CD14-positive monocyte (primary cell): ENCODE measurements at places on chromosomes 1 and 21.

- H3K4me1 ChIP-seq, result peaks cover 13% of the 10 kb centered on the region
- H3K27ac ChIP-seq, result no peak overlapping the region
- peaks cover 92% of the 10 kb centered on the region for H3K36me3 ChIP-seq
- DNase-seq, result no peak
These were observed 18.5 kb upstream of the ATP13A2 start for GRCh38 chr1:17030206-17030605.

DNA sequence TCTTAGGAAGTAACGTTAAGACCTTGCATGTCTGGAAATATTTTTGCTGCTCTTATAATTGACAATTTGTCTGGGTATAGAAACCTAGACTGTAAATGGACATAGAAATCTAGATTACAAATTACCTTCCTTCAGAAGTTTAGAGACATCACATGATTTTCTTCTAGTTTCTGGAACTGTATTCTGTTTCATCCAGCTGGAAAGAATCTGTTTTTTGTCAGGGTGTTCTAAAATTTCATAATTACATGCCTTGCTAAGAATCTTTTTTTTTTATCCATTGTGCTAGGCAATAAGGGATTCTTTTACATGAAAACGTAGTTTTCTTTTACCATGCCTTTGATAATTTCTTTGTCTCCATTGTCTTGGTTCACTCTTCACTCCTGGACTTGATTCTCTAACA lies 20.7 kb upstream of the S100A7 start:
- DNase-seq, result no peak
- no peaks in the 10 kb centered on the region for H3K4me1 ChIP-seq
- no peaks in the 10 kb centered on the region for H3K36me3 ChIP-seq
- no peak overlapping the region for H3K4me3 ChIP-seq
- peaks cover 10% of the 10 kb centered on the region for H3K27me3 ChIP-seq
- no peak overlapping the region for H3K27ac ChIP-seq

GRCh38 chr1:147377263-147378246 lies 135.1 kb downstream of the CHD1L start:
- H3K27ac ChIP-seq, result no peak overlapping the region
- no peak overlapping the region for H3K4me3 ChIP-seq
- no peaks in the 10 kb centered on the region for H3K27me3 ChIP-seq
- no peaks in the 10 kb centered on the region for H3K36me3 ChIP-seq
- H3K4me1 ChIP-seq, result no peaks in the 10 kb centered on the region
- no peak for DNase-seq

DNA sequence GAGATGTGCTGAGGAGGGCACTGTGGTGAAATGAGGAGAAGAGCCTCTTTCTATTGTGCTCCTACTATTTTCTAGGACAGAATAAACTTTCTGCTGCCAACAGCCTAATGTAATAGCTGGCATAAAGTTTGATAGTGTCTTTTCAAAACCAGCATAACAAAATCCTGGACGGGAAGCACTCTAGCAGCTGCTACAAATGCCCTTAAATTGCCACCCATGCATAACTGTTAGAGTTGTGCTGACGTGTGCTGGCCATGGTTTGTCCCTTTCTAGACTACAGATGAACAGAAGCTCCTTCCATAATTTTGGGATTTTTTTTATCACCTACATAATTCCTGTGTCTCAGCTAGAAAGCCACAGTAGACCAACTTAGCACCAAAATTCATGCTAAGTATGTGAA lies 88.5 kb upstream of the DEPDC1 start:
- no peak overlapping the region for H3K27ac ChIP-seq
- no peaks in the 10 kb centered on the region for H3K36me3 ChIP-seq
- H3K27me3 ChIP-seq, result no peaks in the 10 kb centered on the region
- DNase-seq, result no peak
- no peak overlapping the region for H3K4me3 ChIP-seq

GRCh38 chr1:182627622-182628021 lies 23.4 kb upstream of the RGS16 start:
- H3K4me3 ChIP-seq, result no peak overlapping the region
- no peaks in the 10 kb centered on the region for H3K4me1 ChIP-seq
- H3K27me3 ChIP-seq, result no peaks in the 10 kb centered on the region
- H3K36me3 ChIP-seq, result no peaks in the 10 kb centered on the region

DNA sequence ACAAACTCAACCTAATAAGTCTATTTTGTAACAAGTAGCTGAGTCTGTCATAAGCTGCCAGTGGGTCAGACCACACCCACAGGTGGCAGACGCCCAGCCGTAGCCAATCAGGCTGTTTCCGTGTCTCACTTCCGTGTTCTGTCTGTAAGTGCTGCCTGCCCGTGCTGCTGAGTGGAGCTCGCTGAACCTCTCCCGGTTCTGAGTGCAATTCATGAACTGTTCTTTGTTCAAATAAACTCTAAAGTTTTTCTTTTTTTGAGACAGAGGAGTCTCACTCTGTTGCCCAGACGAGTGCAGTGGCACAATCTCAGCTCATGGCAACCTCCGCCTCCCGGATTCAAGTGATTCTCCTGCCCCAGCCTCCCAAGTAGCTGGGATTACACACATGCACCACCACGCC lies 25.1 kb downstream of the POFUT2 start:
- no peaks in the 10 kb centered on the region for H3K4me1 ChIP-seq
- DNase-seq, result peak; percentile 3

DNA sequence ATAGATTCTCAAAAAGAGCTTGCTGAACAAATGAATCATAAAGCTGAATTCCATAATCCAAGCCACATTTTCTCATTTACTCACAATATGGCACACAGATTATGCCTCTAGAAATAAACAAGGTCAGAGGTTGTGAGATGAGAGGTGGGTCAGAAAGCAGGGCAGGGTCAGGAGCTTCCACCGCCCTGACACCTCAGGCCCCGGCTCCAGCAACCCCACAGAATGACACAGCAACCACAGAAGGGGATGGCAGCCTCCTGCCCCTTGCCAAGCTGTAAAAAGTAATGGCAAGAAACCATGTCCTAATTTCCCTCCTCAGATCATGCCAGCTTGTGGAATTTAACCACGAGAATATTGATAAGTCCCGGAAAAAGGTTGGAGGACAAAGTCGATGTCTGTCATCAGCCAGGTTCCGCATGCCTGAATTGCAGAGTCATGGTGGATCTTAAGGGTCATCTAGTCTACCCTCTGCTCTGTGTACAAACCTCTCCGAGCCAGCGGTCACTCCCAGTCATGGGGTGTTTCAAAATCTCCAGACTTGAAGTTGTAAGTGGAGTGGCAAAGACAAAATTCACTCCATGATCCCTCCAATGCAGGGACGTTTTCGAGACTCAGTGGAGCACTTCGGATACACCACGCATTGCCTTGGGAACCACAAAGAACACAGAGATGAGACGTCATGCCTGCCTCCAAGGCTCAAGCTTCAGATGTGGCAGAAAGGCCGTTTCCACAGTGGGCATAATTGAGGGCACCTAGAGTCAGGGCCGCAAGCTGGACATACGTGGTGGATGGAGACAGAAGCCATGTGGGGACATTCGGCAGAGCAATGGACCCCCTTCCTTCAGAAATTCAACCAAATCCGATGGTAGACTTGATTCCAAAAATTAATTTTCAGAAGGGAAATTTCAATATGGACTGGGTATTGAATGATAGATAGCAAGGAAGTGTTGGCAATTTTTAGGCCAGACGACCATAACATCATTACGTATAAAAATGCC lies 254.0 kb downstream of the TOMM20 start:
- DNase-seq, result peak; percentile 83
- H3K36me3 ChIP-seq, result no peaks in the 10 kb centered on the region
- H3K27ac ChIP-seq, result peak overlapping the region; percentile 80
- H3K4me3 ChIP-seq, result peak overlapping the region; percentile 38
- no peaks in the 10 kb centered on the region for H3K27me3 ChIP-seq

GRCh38 chr1:84939151-84939550 lies 46.1 kb upstream of the LPAR3 start:
- no peaks in the 10 kb centered on the region for H3K27me3 ChIP-seq
- H3K27ac ChIP-seq, result no peak overlapping the region
- no peak overlapping the region for H3K4me3 ChIP-seq
- H3K36me3 ChIP-seq, result no peaks in the 10 kb centered on the region
- H3K4me1 ChIP-seq, result no peaks in the 10 kb centered on the region

- no peak overlapping the region for H3K4me3 ChIP-seq
- H3K27me3 ChIP-seq, result no peaks in the 10 kb centered on the region
- no peaks in the 10 kb centered on the region for H3K4me1 ChIP-seq
- H3K27ac ChIP-seq, result no peak overlapping the region
- no peak for DNase-seq
- no peaks in the 10 kb centered on the region for H3K36me3 ChIP-seq
These were observed 546.1 kb upstream of the ADAMTS5 start for GRCh38 chr21:27513016-27513415.

GRCh38 chr1:110106013-110106941 lies 6.0 kb upstream of the UBL4B start:
- DNase-seq, result peak; percentile 53
- H3K4me3 ChIP-seq, result no peak overlapping the region
- no peak overlapping the region for H3K27ac ChIP-seq
- no peaks in the 10 kb centered on the region for H3K36me3 ChIP-seq

DNA sequence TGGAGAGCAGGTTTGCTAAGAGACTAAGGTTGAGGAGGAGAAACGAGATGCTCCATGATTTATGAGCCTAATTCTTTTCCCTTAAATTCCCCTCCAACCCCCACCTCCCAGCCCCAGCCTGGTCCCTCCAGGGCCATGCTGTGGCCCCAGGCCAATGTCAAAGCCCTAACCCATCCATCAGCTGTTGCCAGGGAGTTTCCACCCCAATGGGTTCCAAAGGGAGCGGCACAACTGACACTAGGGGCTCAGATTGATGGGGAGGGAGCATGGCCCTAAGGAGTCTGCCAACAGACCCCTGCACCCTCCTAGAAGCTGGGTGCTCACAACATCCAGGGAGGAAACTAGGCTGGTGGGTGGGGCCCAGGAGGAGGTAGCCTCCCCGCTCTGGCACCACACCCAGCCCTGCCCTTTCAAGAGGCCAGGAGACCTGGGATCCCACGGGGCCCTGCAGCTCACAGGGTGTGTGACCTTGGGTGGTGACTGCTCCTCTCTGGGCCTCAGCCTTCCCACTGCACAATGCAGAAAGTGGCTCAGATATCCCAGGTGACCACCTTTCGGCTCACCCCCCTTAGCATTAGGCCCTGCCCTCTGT lies 12.9 kb downstream of the AHDC1 start:
- H3K27ac ChIP-seq, result no peak overlapping the region
- H3K27me3 ChIP-seq, result no peaks in the 10 kb centered on the region
- H3K4me3 ChIP-seq, result no peak overlapping the region
- no peaks in the 10 kb centered on the region for H3K36me3 ChIP-seq
- no peak for DNase-seq

GRCh38 chr1:212037900-212038299 lies 2.4 kb downstream of the DTL start:
- no peak overlapping the region for H3K4me3 ChIP-seq
- H3K36me3 ChIP-seq, result no peaks in the 10 kb centered on the region
- H3K27me3 ChIP-seq, result no peaks in the 10 kb centered on the region

DNA sequence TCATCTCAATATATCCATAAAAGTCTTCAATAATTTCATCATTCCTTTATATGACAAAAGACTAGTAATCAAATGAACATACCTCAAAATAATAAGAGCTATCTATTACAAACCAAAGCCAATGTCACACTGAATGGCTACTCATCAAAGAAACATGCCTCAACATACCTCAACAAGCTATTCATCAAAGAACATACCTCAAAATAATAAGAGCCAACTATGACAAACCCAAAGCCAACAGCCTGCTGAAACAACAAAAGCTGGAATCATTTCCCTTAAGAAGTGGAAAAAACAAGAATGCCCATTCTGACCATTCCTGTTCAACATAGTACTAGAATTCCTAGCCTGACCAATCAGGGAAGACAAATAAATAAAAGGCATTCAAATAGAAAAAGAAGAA lies 1373.7 kb downstream of the BRINP3 start:
- H3K27ac ChIP-seq, result no peak overlapping the region
- no peaks in the 10 kb centered on the region for H3K36me3 ChIP-seq

DNA sequence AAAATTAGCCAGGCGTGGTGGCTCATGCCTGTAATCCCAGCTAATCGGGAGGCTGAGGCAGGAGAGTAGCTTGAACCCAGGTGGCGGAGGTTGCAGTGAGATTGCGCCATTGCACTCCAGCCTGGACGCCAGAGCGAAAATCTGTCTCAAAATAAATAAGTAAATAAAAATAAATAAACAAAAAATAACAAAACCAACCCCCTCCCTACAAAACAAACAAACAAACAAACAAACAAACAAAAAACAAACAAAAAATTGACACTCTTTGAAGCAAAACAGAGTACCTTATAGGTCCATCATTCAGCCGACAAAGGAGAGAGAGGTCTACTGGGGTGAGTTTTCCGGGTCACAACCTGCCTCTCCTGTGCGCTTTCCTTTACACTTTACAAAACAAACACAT lies 5.4 kb upstream of the KDF1 start:
- no peaks in the 10 kb centered on the region for H3K36me3 ChIP-seq
- H3K4me3 ChIP-seq, result no peak overlapping the region
- no peaks in the 10 kb centered on the region for H3K4me1 ChIP-seq
- no peak for DNase-seq
- H3K27me3 ChIP-seq, result peaks cover 19% of the 10 kb centered on the region

DNA sequence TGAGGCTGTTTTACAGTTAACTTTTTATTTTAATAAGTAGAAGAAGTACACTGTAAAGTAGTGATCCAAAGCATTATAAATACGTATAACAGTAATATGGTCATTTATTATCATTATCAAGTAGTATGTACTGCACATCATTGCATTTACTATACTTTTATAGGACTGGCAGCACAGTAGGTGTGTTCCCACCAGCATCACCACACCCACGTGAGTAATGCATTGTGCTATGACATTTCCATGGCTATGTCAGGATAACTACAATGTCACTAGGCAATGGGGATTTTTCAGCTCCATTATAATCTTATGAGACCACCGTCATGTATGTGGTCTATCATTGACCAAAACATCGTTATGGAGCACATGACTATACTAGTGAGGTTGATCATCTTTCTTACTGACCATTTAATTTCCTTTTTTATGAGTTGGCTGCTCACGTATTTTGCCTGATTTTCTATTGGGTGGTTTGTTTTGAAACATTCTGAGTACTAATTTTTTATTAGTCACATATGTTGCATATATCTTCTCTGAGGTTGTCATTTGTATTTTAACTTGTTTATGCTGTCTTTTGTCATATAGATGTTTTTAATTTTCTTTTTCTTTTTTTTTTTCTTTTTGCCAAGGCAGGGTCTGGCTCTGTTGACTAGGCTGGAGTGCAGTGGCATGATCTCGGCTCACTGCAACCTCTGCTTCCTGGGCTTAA lies 25.3 kb upstream of the SHCBP1L start:
- H3K4me3 ChIP-seq, result no peak overlapping the region
- no peaks in the 10 kb centered on the region for H3K27me3 ChIP-seq
- no peak overlapping the region for H3K27ac ChIP-seq
- DNase-seq, result no peak

GRCh38 chr1:10117865-10118264 lies 85.1 kb downstream of the UBE4B start:
- no peaks in the 10 kb centered on the region for H3K4me1 ChIP-seq
- H3K36me3 ChIP-seq, result peaks cover 60% of the 10 kb centered on the region
- H3K4me3 ChIP-seq, result no peak overlapping the region
- no peak for DNase-seq
- H3K27me3 ChIP-seq, result no peaks in the 10 kb centered on the region

GRCh38 chr1:227885648-227886502 lies 61.9 kb downstream of the WNT9A start:
- peaks cover 23% of the 10 kb centered on the region for H3K4me1 ChIP-seq
- no peak overlapping the region for H3K27ac ChIP-seq
- no peak for DNase-seq
